ENCODE measurements at places on chromosomes 13 and 19.

- peak; percentile 94 for DNase-seq
These were observed at the start of gene EMP3 for GRCh38 chr19:48325265-48325910. Gene EMP3 (plus strand): TSS chr19:48325552. CDS start chr19:48326845, 1,293 bp downstream.

- no peak for DNase-seq
These were observed 19.8 kb downstream of the TCF3 start for GRCh38 chr19:1632462-1633268.

- no peak for DNase-seq
These were observed 25.1 kb downstream of the TMEM161A start for GRCh38 chr19:19113040-19113626.

GRCh38 chr19:1401138-1401888, at the start of gene GAMT:
Gene GAMT (minus strand): TSS chr19:1401542. CDS start chr19:1401476, 66 bp downstream.
- DNase-seq = peak; percentile 81

Measured in left forelimb (tissue), 1 donor.